Glutamatergic neuron (in vitro differentiated cells): ENCODE measurements at places on chromosomes 7 and 10. TPM values are rescaled to one million over a fixed set of nuclear protein-coding genes. Genes with fewer than 3 reads are reported as not detected.

DNA sequence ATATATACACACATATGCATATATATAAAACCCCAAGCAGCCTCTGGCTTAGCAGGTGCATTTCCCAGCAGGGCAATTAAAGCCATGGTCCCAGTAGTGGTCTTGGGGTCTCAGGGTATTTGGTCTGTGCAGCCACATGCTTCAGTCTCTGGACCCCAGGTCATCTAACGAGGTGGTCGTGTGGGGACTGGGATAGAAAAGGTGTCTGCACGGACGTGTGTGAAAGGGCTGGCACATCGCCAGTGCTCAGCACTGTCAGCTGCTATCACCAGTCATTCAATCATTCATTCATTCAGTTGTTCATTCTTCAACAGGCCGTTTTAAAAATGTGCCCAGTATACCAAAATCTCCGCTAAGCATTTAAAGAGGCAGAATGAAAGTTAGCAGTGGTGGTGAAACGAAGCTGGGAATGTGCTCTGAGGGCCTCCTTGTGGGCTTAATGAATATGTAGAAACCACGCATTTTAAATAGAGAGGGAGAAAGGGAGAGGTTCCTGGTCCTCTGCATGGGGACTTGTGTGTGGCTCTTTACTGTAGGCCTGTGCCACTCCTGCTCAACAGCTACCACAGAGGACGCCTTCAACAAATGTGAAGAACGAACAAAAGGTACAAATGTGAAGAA lies 170.4 kb downstream of the EGFR start:
- DNase-seq: no peak

Gene HERPUD2
- total RNA-seq: 28.2 TPM

Gene LDB3
- total RNA-seq: 92.0 TPM

Gene VSTM4
- total RNA-seq: 2.0 TPM

Gene SMO
- 5.9 TPM for total RNA-seq

GRCh38 chr10:79258894-79259293 lies 88.4 kb upstream of the PPIF start:
- no peak for DNase-seq

DNA sequence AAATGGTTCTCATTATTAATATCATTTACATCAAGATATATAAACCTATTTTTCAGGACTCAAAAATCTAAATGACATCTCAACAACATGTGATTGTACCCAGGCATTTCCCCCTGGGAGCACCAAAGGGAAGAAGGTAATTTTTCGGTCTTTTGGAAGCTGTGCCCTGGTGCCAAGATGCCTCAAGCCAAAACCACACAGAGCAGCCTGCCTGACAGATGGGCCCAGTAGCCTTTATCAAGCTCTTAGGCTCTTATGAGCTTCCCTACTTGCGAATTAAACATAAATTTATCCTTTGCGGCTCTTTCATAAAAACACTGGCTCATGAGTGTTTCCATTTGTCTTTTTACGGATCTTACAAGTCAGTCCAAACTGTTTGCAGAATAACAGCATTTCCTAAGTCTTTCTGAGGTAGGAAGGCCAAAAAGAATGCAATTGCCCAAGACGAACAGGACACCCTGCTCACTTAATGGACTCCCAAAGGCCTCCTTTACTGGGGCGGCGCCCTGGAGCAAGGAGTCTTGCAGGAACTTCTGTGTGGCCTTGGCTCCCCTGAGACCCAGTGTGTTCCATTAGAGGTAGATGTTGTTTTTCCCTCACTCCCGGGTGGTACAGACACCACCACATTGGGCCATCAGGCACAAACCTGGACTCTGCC lies 4.1 kb upstream of the RASSF4 start:
- peak; percentile 54 for DNase-seq

Gene PLCE1
- total RNA-seq: 0.25 TPM

GRCh38 chr7:103712991-103713778 lies 267.2 kb upstream of the SLC26A5 start:
- no peak for DNase-seq

Gene TUBGCP2
- 61.4 TPM for total RNA-seq

DNA sequence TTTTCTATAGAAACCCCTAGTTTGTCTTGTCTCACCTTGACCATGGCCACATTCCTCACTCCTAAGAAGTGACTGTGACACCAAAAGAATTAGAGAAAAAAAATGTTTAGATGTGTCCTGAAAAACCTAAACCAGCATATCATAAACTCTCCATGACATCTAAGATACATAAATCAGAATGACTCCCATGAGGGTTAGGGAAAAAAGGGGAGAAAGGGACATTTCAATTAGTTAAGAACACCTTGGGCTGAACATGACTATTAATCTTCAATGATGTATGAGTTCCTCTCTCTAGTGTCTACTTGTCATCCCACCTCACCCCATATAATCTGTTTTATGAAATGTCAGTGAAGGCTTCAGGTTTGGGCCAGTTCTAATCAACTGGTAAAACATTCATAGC lies 31.1 kb downstream of the KDM7A start:
- no peak for DNase-seq

DNA sequence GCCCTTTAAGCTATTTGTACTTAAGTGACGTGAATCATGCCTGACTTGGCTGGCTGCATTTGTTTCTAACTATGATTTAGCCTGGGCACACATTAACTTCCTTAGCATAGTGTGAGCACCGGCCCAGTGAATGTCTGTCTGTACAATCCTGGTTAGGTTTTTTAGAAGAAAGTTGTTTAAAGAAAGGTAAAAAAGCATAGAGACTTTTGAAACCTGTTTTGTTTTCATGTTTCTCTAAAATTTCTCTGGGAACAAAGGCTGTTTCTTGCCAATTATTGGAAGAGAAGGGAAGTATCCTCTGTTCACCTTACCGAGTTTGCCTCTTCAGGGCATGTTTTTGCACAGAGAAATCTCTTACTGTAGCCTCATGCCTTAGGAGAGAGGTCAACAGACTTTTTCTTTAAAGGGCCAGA lies 42.9 kb upstream of the MET start:
- no peak for DNase-seq

DNA sequence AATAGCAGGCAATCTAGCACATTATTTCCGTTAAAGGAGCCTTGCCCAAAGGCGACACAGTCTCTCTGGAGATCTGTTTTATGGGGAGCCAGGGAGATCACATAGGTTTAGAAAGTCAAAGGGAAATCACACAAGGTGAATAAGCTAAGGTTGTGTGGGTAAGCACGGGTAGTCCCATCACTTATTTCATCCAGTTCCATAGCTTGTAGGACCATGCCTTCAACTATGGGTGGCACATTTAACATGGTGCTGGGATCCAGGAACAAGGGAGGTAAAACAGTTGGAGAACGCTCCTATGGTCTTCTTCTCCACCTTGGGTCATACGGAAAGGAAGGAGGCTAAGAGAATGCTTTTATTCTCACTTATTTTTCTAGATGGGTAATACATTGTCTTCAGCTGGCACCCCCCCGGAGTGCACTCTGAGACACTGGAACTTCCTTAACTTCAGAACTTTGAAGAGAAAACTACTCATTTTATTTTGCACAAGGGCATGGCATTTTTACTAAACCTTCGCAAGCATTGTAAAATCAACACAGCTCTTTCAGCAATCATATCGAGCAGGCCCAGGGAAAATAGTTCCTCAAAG lies 435.4 kb downstream of the KIF20B start:
- DNase-seq: no peak

- DNase-seq: no peak
These were observed 60.5 kb downstream of the SORBS1 start for GRCh38 chr10:95500649-95501048.

Gene SEMA3D
- total RNA-seq: 13.6 TPM

- DNase-seq: no peak
These were observed 115.3 kb upstream of the BMPER start for GRCh38 chr7:33789871-33790630.

DNA sequence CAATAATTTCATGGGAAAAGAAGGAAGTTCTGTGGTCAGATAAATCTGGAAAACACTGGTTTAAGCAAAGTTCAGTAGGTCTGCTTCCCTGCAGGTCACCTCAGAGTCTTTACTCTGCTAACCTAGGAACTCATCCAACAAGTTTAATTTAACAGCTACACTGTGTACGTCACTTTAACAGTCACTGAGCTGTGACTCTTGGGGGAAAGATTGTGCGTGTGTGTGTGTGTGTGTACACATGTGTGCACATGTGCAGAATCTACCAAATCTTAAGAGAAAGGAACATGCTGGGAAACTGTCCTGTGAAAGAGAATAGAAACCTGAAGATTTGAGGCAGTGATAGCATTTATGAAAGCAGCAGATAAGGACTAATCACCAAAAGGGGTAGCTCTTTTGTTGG lies 62.6 kb downstream of the IKZF1 start:
- no peak for DNase-seq

- DNase-seq: no peak
These were observed 49.8 kb downstream of the PRKCQ start for GRCh38 chr10:6530211-6530840.

Gene TDRD1
- not detected for total RNA-seq

Gene GPR26
- total RNA-seq: 0.10 TPM

Gene CC2D2B
- total RNA-seq: not detected

DNA sequence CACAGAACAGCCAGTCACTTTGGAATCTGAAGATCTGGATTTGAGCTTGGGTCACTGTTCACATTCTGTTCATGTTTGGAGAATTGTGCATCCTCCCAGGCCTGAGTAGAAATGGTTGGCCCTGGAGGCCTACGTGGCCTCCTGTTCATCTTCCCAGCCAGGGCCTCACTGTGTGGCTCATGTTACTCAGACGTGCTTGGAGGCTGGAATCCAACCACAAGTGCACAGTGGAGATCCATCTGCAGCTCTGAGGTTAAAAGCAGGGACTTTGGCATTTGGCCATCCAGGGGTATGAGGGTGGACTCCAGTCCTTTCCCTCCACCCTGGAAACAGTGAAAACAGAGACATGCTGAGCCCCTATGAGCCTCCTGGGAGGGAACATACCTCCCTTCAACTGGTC lies 709.0 kb upstream of the IGFBP3 start:
- peak; percentile 18 for DNase-seq

Gene ZNF394
- 19.9 TPM for total RNA-seq

DNA sequence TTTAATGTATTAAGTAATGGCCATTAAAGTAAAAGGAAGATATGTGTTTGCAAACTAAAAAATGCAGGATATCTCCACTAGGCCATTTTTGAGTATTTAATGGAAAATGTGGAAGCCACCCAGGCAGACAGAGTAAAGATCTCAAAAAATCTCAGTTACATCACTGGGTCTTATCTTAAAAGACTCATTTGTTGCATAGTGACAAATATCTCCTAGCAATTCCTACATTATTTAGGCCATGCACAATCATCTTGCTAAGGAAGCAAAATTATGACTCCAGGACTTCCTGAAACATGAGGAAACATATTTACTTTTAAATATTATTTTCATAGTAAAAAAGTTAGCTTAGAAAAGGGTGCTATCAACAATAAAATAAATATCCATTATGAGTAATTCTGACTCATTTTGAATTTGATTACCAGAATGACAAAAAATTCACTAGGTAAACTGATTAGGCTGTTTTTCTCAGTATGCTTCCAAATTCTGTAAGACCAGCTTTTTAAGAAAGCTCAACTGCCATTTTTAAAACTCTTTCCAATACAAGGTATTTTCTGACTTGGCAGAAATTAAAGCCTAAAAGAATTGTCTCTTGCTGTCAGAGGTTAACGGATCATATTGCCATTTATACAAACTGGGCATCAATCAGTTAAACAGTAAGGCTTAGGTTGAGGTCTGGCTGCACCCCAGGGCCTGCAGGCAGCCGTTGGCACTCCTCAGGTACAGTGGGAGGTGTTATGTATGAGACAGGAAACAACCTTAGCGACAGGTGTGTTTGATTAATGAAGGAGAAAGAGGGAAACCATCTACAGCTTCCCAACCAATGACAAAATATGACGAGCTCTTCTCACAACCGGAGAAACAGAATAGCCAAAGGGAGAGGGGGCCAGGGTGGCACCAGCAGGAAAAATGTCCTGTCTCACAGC lies 31.8 kb downstream of the PCLO start:
- DNase-seq: no peak

DNA sequence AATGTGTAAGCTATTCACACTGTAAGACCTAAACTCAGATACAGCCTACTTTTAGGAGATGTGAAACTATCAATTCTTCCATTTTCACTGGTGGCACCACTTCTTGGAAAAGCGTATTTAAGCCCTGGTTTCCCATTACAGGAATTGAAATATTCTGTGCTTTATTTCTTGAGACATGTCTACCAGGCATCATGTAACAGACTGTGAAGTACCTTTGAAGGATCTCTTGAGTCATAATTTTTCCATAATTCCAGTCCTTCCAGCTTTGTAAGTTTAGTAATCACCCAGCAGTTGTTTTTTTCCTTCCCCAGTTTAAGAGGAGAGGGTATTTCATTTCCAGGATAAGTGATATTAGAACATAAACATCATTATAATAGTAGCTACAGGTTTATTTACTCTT lies 186.0 kb upstream of the PRPS1L1 start:
- DNase-seq: no peak

Gene GDF10
- not detected for total RNA-seq

- DNase-seq: no peak
These were observed 239.1 kb upstream of the MEOX2 start for GRCh38 chr7:15925608-15926007.

DNA sequence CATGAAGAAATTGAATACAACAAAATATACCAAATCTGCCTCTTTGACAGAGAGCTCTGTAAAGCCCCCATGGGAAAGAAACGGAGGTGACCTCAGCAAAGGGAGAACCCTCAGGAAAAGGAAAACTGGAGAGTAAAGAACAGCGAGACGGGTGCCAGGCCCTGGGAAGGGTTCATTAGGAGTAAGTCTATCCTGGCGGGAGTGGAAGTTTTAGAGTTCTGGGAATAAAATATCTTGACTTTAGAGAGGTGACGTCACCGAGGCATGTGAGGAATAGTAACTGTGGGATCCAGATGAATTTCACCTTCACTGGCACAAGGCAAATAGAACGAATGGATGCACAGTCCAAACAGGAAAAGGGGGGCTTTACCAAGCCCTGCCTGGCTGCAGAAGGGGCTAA lies 362.8 kb upstream of the IGFBP3 start:
- no peak for DNase-seq

Gene SLC39A12
- total RNA-seq: not detected
